ENCODE measurements at places on chromosomes 3 and 15.

- peak; percentile 43 for DNase-seq
Observed at GRCh38 chr3:2090095-2090911, 8.4 kb upstream of the CNTN4 start.

DNA sequence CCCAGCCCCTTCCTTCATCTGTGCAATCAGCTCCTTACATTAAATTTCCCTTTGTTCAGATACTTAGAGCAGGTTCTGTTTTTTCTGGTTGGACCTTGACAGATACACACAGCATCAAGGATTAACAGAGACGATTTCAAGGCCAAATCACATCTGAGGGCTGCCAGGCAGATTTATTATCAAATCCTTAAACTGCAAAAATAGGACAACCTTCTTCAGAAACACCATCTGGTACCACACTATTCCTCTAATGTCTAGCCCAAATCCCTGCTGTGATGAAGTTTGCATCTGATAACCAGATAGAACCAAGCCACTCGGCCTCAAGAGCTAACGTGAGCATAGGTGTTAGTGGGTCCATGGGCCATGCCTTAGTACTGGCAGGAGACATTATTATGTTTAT is 250.7 kb upstream of the PROK2 start:
- DNase-seq, result no peak

- peak; percentile 61 for DNase-seq
Observed at GRCh38 chr3:14791343-14791945, 27.3 kb upstream of the FGD5 start.

DNA sequence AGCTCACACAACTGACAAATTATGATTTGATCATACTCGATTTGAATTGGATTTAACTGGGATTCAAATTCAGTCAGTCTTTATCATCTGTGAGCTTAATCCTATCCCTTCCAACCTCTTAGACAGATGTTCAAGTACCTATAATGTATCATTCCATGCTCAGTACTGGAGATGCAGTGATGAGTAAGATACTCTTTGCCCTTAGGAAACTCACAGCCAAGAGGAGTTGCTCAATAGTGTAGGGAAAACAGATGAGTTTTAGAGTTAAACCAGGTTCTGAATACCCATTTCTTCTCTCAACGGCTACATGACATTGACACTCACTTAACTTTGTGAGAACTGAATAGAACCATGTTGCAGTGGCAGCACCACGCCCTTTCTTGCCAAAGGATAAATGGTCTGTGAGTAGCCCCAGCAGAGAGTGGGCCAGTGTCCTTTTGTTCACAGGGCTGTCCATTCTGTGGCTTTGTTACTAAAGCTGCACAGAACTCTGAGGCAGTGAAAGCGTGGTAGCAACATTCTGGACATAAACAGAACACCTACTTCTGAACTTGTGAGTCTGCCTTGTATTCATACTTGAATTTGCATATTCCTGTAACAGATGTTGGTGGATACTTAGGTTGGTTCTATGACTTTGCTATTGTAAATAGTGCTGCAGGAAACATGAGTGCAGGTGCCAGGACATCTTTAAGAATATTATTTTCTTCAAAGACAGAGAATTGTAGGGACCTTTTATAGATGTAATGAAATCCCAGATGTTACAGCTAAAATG is 91.6 kb downstream of the RASA2 start:
- DNase-seq, result no peak

All from OCI-M1 (cell line).